ENCODE measurements at places on chromosomes 6 and 20. TPM values are rescaled to one million over a fixed set of nuclear protein-coding genes. Genes with fewer than 3 reads are reported as not detected.

VIP gene
- 0.22 TPM for total RNA-seq

DNA sequence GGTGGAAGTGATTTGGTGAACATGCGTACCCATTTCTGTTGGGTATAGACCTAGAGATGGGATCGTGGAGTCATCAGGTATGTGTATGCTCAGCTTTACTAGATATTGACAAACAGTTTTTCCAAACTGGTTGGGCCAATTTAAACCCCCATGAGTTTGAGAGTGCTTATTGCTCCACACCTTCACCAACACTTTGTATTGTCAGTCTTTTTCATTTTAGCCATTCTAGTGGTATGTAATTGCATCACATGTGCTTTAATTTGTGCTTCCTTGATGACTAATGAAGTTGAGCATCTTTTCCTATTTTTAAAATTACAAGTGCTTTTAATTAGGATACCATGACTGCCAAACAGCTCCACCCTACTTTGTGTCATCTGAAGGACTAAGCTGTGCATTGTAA, 158.9 kb upstream of the AKIRIN2 start:
- no peak for DNase-seq
- no peak overlapping the region for H3K27ac ChIP-seq
- H3K4me1 ChIP-seq, result no peaks in the 10 kb centered on the region
- H3K27me3 ChIP-seq, result no peaks in the 10 kb centered on the region
- no peak overlapping the region for H3K4me3 ChIP-seq
- H3K36me3 ChIP-seq, result no peaks in the 10 kb centered on the region

GRCh38 chr6:17932330-17932852, 55.0 kb downstream of the KIF13A start:
- H3K36me3 ChIP-seq, result no peaks in the 10 kb centered on the region
- no peak for DNase-seq
- no peak overlapping the region for H3K4me3 ChIP-seq
- H3K27me3 ChIP-seq, result no peaks in the 10 kb centered on the region
- peak overlapping the region; percentile 87 for H3K27ac ChIP-seq
- peaks cover 47% of the 10 kb centered on the region for H3K4me1 ChIP-seq

SULF2 gene
- total RNA-seq, result 14.4 TPM

Data from right lobe of liver (tissue), 6 donors.